ENCODE measurements at places on chromosomes 12 and 14. TPM values are rescaled to one million over a fixed set of nuclear protein-coding genes. Genes with fewer than 3 reads are reported as not detected.

Gene CYP46A1
- total RNA-seq, result 0.45 TPM

Gene TAS2R14
- 3.6 TPM for total RNA-seq

Gene RD3L
- total RNA-seq, result not detected

Gene DPF3
- total RNA-seq, result 1.4 TPM

Gene STAC3
- total RNA-seq, result 2.4 TPM

Gene IFT81
- total RNA-seq, result 1.4 TPM

Gene PGF
- total RNA-seq, result 0.34 TPM

Gene PSMB5
- 16.4 TPM for total RNA-seq

Gene ARF3
- 114 TPM for total RNA-seq

Gene DEGS2
- total RNA-seq, result 7.1 TPM

Gene SCN8A
- 0.42 TPM for total RNA-seq

Gene LRRC43
- total RNA-seq, result 18.5 TPM

Gene SERPINA5
- total RNA-seq, result not detected

Gene CD69
- 1,541 TPM for total RNA-seq

Gene NCOR2
- 109 TPM for total RNA-seq

Gene CLEC4C
- not detected for total RNA-seq

Gene PTHLH
- total RNA-seq, result not detected

Gene SPRING1
- 37.2 TPM for total RNA-seq

Gene TBC1D30
- 4.7 TPM for total RNA-seq

Gene STYK1
- total RNA-seq, result 2.6 TPM

Gene TMEM30B
- total RNA-seq, result 1.0 TPM

Gene PTPRO
- total RNA-seq, result 0.29 TPM

Gene PPP4R4
- total RNA-seq, result 0.52 TPM

Gene RNASE3
- total RNA-seq, result not detected
